ENCODE measurements at places on chromosomes 3 and 15. TPM values are rescaled to one million over a fixed set of nuclear protein-coding genes. Genes with fewer than 3 reads are reported as not detected.
A peak's percentile ranks its signal among the peaks of the same experiment; 100 is the strongest.

DNA sequence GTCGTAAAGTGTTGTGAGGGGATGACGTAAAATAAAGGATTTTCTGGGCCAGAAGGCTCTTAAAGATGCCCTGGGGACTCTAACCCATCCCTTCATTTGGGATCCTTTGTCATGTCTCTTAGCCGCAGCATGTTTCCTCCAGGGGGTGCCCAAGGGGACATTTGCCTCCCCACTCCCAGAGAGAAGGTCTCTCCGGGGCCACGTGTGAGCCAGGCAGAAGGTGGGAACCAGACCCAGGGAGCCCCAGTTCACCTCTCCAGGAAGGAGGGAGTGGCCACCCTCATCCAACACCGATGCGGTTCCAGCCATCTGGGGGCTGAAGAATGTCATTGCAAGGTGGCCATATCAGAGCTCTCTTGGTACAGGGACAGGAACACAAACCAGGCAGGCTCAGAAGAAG is 25.2 kb downstream of the ST8SIA2 start:
- no peak for DNase-seq
- H3K4me3 ChIP-seq = no peak overlapping the region
- H3K27ac ChIP-seq = no peak overlapping the region
- peaks cover 5% of the 10 kb centered on the region for H3K4me1 ChIP-seq
- H3K36me3 ChIP-seq = peaks cover 4% of the 10 kb centered on the region

GRCh38 chr3:150327678-150328653 is 80.1 kb upstream of the TSC22D2 start:
- no peak for DNase-seq
- H3K4me3 ChIP-seq = no peak overlapping the region
- peaks cover 6% of the 10 kb centered on the region for H3K36me3 ChIP-seq
- H3K4me1 ChIP-seq = no peaks in the 10 kb centered on the region

GRCh38 chr3:94614192-94614591 is 551.3 kb downstream of the NSUN3 start:
- no peak overlapping the region for H3K27ac ChIP-seq
- no peaks in the 10 kb centered on the region for H3K27me3 ChIP-seq
- H3K4me1 ChIP-seq = no peaks in the 10 kb centered on the region
- no peaks in the 10 kb centered on the region for H3K36me3 ChIP-seq
- H3K4me3 ChIP-seq = no peak overlapping the region

GRCh38 chr3:150096700-150097587 is 126.2 kb upstream of the PFN2 start:
- H3K27me3 ChIP-seq = peaks cover 6% of the 10 kb centered on the region
- no peak overlapping the region for H3K27ac ChIP-seq
- no peaks in the 10 kb centered on the region for H3K4me1 ChIP-seq
- H3K4me3 ChIP-seq = no peak overlapping the region
- H3K36me3 ChIP-seq = no peaks in the 10 kb centered on the region

Gene LRRC15
- total RNA-seq = not detected

DNA sequence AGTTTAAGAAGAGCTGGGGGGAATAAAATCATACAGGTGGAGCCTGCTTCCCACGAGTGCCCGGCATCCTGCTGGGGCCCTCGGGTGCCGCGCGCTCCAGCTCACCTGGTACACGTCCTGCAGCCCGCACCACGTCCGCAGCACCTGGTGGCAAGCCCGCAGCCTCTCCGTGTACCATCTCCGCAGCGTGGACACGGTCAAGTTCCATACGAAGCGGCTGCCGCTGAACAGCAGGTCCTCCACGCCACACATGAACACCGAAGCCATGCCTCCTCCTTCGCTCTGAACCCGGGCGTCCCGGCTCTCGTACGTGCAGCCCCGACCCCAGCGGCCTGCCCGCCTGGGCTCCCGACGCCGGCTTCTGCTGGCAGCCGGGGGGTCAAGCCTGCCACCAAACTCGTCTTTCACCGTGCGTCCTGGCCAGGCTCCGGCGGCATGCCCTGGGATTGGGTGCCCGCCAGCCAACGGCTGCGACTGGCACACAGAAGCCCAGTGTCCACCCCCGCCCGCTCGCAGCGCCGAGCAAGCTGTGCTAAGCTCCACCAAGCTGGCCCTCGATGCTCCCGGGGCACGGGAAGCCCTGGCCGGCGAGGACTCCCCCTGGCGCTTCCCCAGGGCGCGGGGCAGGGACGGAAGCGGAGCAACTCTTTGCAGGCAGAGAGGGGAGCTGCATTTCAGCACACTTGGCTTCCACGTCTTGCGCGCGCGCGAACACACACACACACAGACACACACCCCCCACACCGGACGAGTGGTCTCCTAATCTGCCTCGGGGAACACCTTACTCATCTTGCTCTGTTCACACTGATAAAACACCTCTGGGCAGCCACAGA is at the start of gene FRMD4B:
Gene FRMD4B (minus strand): TSS at position 366 of the 833 bp plus-strand sequence. CDS start 99 bp downstream, at position 267.
- H3K27me3 ChIP-seq = peaks cover 56% of the 10 kb centered on the region
- H3K27ac ChIP-seq = no peak within 1 kb of the TSS
- peak within 1 kb of the TSS; percentile 63 for H3K4me3 ChIP-seq
- no peaks in the 10 kb centered on the region for H3K36me3 ChIP-seq
- peaks cover 3% of the 10 kb centered on the region for H3K4me1 ChIP-seq

Gene MORC1
- total RNA-seq = not detected

Gene GOLGA8J
- 0.50 TPM for total RNA-seq
